ENCODE measurements at places on chromosomes 7 and 10.

GRCh38 chr10:77964811-77965210 is 38.3 kb upstream of the DLG5 start:
- DNase-seq, result no peak

- no peak for DNase-seq
Measured at GRCh38 chr7:76428868-76429805, 4.4 kb downstream of the ZP3 start.

DNA sequence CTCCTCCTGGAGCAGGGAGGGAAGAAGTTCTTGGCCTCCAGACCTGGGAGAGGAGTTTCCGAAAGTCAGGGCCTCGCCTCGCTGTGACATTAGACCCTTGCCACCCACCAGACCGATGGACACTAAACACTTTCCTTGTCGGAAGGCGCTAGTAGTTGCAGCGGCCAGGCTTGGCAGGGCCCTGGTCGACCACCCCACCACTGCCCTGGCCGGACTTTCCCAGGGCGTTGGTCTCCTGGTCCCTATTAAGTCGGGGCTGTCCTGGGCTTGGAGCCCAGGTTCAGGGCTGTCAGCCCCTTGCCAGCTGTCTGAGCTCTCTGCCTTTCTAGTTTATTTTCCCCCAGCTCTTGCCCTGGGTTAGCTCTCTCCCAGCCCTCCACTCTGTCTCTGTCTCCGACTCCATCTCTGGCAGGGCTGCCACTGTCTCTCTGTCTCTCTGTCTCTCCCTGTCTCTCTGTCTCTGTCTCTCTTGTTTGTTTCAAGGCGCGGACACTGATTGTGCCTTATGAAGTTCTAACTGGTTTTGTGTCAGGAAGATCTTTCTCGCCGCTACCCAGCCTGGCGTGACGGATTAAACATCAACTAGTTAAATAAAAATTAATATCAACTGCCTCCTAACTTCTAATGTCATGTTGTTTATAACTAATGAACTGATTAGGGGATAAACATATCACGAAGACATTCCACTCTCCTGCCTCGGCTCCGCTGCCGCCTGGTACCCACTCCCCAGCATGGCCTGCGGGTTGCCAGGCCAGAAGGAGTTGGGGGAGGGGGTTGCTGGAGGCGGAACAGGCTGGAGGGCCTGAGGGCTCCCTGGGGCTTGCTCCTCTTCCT is 13.8 kb upstream of the PAX2 start:
- DNase-seq, result no peak

GRCh38 chr7:43112941-43113621 is 634 bp downstream of the HECW1 start:
- no peak for DNase-seq

DNA sequence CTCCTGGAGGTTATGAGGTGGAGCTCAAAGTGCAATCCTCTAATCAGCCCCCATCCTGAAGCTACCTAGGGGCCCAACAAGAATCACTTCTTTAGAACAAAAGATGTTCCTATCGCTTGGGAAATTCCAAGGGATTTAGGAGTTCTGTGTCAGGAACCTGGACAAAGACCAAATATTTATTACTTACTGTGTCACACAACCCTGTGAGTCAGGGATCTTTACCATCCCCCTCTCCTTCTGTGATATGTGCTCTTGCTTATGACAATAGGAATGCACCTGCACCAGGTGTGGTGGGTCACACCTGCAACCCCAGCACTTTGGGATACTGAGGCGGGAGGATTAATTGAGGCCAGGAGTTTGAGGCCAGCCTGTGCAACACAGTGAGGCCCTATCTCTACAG is 485.8 kb downstream of the PLXDC2 start:
- DNase-seq, result no peak

DNA sequence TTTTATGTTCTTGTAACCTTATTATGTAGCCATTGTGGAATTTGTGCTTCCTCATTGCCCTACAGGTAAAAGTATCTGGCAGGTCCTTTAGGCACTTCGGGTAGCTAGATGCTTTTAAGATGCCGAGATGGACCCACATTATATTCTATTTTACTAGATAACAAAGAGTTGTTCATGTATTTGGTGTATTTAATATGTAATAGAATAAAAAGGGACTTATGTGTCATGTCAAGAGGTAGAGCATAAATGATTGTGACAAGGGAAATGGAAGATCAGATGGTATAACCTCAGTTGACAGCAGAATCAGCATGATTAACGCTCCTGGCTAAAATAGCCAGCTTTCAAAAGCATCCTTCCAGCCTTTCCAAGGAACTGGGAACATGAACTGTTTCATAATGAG is 50.6 kb downstream of the NPY start:
- no peak for DNase-seq

- no peak for DNase-seq
Measured at GRCh38 chr7:44977959-44978335, 868 bp downstream of the MYO1G start.

DNA sequence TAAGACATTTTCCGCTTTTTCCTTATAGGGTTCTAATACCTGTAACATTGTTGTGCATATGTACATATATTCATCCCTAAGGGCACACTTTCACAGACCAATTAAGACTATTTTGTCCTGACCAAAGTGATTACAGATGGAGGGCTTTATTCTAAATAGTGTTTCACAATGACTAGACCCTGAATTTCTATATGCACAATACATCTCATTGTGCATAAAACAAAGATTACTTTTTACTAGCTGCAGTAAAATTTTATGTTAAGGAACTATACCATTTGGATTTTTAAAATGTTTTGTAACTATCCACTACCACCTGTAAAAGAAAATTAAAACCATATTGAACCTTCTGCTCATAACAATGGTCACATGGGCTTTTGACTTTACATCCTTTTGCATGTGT is 87.8 kb downstream of the CTTNBP2 start:
- DNase-seq, result no peak
